ENCODE measurements at places on chromosomes 13 and 19.

GRCh38 chr19:33640773-33641172, 19.0 kb downstream of the CHST8 start:
- DNase-seq: no peak

DNA sequence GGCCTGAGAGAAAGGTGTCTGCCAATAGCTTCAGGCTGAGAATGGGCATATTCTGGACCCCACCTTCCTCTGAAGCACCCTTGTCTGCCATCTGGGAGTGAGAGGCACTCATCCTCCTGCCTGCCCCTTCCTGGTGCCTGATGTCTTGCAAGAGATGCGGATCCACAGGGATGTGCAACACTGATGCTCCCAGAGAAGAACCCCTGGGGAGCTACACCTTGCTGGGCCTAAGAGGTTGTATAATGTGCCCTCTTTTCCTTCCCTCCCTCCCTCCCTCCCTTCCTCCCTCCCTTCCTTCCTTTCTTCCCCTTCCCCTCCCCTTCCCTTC, 34.6 kb downstream of the ADPRHL1 start:
- DNase-seq: no peak

- DNase-seq: no peak
Observed at GRCh38 chr13:33452873-33453517, 167.4 kb upstream of the STARD13 start.

GRCh38 chr13:100543872-100544602, 44.6 kb downstream of the GGACT start:
- no peak for DNase-seq

All from foreskin melanocyte (primary cell).